ENCODE measurements at places on chromosomes 1 and 21.

DNA sequence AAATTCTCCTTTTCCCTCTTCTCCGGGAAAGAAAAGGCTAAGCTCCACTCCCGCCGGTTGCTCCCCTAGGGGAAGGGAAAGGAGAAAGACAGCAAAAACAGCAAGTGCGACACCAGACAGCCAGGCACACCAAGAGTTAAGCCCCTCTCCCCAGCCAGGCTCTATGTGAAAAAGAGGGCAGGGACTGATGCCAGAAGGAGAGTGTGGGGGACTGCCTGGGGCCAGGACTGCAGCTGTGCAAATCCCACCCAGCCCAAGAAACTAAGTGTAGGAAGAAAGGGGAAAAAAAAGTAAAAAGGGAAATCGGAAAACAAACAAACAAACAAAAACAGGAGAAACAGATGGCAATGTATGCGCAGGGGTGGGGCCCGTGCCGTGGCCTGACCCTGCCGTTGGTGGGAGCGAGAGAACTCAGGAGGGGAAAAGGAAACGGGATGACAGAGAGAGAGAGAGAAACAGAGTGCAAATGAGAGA is 27.7 kb upstream of the FMO1 start:
- no peak for DNase-seq

- DNase-seq, result no peak
Measured at GRCh38 chr1:39833621-39834385, 45.1 kb upstream of the BMP8B start.

DNA sequence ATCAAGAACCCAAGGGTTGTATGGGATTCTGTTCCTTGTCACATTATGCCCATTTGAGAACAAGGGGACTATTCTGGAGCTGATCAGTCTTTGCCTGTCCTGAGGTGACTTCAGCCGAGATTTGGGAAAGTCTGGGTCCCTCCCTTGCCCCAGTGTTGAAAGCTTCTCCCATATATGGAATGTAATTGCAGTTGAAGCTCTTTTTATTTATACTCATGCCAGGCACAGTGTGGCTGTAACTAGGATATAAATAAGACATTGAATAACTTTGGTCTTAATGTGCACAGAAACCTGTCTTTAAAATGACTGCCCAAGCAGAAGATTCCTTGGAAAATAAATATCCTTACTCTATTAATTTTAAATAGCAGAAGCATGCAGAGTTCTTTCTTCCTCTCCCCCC is 15.2 kb downstream of the AKNAD1 start:
- no peak for DNase-seq

- no peak for DNase-seq
Measured at GRCh38 chr1:104132382-104132973, 382.8 kb downstream of the AMY1C start.

GRCh38 chr1:67517046-67517445 is 86.8 kb upstream of the SERBP1 start:
- no peak for DNase-seq

DNA sequence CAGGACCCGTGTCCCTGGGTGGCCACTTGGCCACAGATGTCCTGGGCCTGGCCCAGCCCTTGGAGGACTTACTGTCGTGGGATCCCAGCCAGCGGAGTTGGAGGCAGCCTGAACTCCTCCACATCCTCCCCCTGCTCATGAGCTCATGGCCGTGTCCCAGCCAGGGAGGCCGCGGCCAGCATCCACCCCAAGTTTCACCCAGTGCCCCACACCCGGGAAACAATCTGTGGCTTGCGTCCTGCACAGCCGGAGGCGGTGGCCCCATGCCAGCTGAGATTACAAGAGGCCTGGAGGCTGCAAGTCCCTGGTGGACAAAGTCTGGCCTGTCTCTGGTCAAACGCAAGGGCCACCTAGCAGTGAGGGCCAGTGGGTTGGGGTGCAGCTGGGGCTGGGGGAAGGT is 27.5 kb upstream of the TMEM52 start:
- DNase-seq, result no peak

- DNase-seq, result no peak
Measured at GRCh38 chr1:116988248-116988647, 13.3 kb upstream of the CD101 start.

DNA sequence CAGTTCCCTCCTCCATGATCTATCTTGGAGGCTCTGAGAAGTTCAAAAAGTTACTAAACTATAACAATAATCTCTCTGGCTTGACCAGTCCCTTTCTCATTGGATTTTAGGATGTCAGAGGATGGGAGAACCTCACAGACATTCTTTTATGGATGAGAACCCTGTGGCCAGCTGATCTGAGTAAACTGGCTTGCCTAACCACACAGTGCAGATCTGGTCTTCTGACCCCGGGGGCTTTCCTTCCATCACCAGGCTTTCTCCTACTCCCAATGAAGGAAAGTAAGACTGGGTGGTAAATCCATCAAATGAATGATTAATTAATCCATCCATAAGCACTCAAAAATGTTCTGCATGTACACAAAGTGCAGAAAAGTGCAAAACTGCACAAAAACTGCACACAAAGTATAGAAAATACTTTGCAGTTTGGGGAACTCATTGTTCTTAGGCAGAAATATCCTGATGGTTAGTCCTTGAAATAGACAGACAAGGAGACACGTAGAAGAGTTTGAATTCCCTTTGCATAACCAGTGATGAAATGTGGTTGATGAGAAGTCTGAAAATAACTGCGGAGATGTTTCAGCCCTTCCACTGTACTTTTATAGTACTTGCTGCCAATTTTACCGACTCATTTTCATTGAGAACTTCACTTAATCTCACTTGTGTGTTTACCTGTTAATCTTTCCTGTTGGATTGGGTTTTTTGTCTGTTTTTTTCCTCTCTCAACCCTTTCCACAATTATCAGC is 2.5 kb upstream of the F3 start:
- no peak for DNase-seq

GRCh38 chr1:234614081-234614489 is 4.1 kb upstream of the IRF2BP2 start:
- DNase-seq, result no peak

DNA sequence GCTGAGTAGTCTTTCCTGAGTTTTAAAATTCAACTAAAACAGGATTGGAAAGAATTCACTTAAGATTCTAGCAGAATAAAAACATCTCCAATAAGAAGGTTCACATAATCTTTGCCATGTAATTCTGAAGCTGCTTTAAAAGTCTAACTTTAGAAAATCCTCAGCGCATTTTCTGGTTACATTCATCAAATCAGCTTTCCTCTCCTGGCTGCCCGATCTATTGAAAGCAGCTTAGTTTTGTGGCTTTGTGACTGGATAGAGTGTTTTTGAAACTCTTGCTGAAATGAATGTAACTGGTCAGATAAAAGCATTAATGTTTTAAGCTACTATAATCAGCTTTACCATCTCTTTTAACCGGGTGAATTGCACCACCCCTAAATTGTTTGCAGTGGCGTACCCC is 66.8 kb downstream of the DOP1B start:
- no peak for DNase-seq

GRCh38 chr1:26297791-26298124 is 8.7 kb downstream of the UBXN11 start:
- DNase-seq, result no peak

DNA sequence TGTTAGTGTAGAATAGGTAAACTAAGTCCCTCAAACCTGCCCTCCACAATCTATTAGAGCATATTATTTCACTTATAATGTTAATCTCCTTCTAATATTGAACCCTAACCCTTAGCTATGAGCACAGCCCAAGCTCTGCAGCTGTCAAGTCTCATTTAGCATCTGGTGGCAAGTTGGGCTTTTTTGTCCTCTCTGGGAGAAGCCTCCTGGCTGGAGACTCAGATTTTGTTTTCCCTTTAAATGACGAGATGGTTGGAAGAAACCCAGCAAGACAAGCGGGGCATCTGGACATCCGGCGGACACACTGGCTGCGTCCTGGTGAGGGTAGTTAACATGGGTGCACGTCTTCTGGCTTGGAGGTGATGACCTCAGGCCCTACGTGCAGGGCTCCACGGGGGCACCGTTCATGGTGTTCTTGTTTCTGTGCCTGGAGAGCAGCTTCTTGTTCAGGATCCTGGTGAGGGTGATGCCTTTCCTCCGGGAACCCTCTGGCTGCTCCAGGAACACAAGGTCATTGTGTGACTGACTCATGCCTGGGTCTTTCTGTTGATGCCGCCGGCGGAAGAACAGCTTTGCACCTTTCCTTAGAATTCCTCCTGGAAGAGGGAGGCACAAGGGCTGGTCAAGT is 9.7 kb upstream of the PRDM15 start:
- DNase-seq, result no peak

GRCh38 chr1:94092210-94092613 is 28.7 kb downstream of the ABCA4 start:
- no peak for DNase-seq

- DNase-seq, result no peak
Measured at GRCh38 chr1:217363319-217363718, 267.6 kb downstream of the GPATCH2 start.

- no peak for DNase-seq
Measured at GRCh38 chr21:41827951-41828883, 50.9 kb downstream of the PRDM15 start.

- DNase-seq, result no peak
Measured at GRCh38 chr1:89566761-89567174, 42.1 kb downstream of the LRRC8B start.

DNA sequence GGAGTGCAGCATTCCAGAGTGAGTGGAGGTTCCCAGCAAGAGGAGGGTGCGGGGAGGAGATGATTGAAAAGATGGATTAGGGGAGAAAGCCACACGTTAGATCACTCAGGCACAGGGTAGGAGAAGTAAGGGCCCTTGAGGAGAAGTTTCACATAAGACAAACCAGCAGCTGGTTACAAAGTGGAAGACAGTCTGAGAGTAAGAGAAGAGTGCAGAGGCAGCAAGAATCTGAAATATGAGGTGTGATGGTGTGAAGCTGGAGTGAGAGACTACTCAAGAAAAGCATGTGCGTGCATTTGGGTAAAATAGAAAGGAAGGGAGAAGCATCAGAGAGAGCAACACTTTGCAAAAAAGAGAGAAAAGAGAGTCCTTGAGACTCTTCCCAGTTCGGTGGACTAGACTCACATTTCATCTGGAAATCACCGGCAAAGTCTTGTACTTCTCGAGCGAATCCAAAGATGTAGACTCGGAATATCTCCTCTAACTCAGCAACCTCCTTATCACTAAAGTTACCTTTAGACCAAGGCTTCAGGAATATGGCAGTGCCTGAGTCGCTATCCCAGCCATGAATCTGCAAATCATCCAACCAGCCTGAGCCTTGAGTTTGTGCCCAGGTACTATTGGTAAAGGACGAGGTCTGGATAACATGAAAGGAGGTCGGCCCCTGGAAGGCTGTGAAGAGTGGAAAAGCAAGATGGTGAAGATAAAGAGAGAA is 783 bp downstream of the CD1B start:
- DNase-seq, result no peak

DNA sequence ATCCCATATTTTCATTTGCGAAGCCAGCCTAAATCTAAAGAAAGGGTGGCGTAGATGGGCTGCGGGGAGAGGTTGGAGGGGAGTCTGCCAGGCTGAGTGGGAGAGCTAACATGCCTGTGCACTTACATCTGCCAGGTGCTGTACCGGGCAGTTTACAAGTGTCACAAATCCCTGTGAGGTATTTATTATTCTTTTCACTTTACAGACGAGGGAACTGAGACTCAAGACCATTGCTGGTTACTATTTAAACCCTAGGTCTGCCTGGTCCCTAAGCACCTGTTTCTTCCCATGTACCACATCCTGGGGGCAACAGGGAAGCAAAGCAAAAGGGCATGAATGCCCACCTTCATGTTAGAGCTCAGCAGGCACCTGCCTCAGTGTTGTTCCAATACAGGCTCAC is 19.4 kb upstream of the EFNA1 start:
- no peak for DNase-seq
